A549 treated with Mapracorat at 1 μM for 4 hours (cell line): ENCODE measurements at places on chromosomes 4 and X. TPM values are rescaled to one million over a fixed set of nuclear protein-coding genes. Genes with fewer than 3 reads are reported as not detected.

Gene MAPK10
- total RNA-seq, result 0.33 to 0.51 TPM (median 0.35 TPM) in 5 replicates

Gene TRPC3
- 0.06 to 0.12 TPM (median 0.07 TPM) in 3 of 5 replicates, not detected in the others for total RNA-seq

Gene MAGEA12
- total RNA-seq, result 0.11 to 0.26 TPM (median 0.15 TPM) in 5 replicates

Gene TMEM154
- 0.01 to 0.24 TPM (median 0.14 TPM) in 5 replicates for total RNA-seq

Gene AMTN
- total RNA-seq, result not detected in 5 replicates

Gene ARHGEF6
- 0.05 to 0.27 TPM (median 0.11 TPM) in 5 replicates for total RNA-seq

Gene LONRF3
- total RNA-seq, result 2.5 to 3.9 TPM (median 3.3 TPM) in 5 replicates

Gene TMPRSS11B
- not detected in 5 replicates for total RNA-seq

Gene TMSB15C
- total RNA-seq, result 0.07 to 0.33 TPM (median 0.23 TPM) in 4 of 5 replicates, not detected in the other

Gene PRSS12
- 0.20 to 0.29 TPM (median 0.27 TPM) in 5 replicates for total RNA-seq

Gene KIF4A
- total RNA-seq, result 25.0 to 29.1 TPM (median 26.5 TPM) in 5 replicates

Gene STAP1
- total RNA-seq, result not detected in 5 replicates

Gene HSD17B13
- not detected in 5 replicates for total RNA-seq

Gene RAB41
- total RNA-seq, result not detected in 5 replicates

Gene VCX3B
- not detected in 5 replicates for total RNA-seq

Gene CDS1
- 0.53 to 0.98 TPM (median 0.65 TPM) in 5 replicates for total RNA-seq

Gene ARHGEF38
- not detected in 5 replicates for total RNA-seq

Gene SORBS2
- total RNA-seq, result 0.17 to 1.0 TPM (median 0.29 TPM) in 5 replicates

Gene RS1
- not detected in 5 replicates for total RNA-seq

Gene BMP15
- not detected in 5 replicates for total RNA-seq

Gene EREG
- 12.6 to 18.5 TPM (median 16.3 TPM) in 5 replicates for total RNA-seq

Gene LRAT
- total RNA-seq, result 0.06 TPM in 1 of 5 replicates, not detected in the others

Gene NUDT10
- 0.53 to 1.1 TPM (median 0.82 TPM) in 5 replicates for total RNA-seq

Gene PRAF2
- total RNA-seq, result 35.6 to 45.6 TPM (median 42.4 TPM) in 5 replicates

Gene GIMD1
- total RNA-seq, result not detected in 5 replicates

Gene LRIT3
- total RNA-seq, result 0.05 to 0.06 TPM in 2 of 5 replicates, not detected in the others

Gene FAT1
- total RNA-seq, result 143 to 198 TPM (median 152 TPM) in 5 replicates

Gene GNRHR
- not detected in 5 replicates for total RNA-seq

Gene ADH6
- total RNA-seq, result not detected in 5 replicates

Gene SLC4A4
- 1.3 to 2.1 TPM (median 1.6 TPM) in 5 replicates for total RNA-seq

Gene PRIMPOL
- total RNA-seq, result 6.3 to 7.2 TPM (median 7.1 TPM) in 5 replicates

Gene BEX3
- 249 to 266 TPM (median 261 TPM) in 5 replicates for total RNA-seq

Gene PPEF1
- 0.86 to 1.4 TPM (median 1.1 TPM) in 5 replicates for total RNA-seq

Gene PAPSS1
- 27.7 to 34.2 TPM (median 32.7 TPM) in 5 replicates for total RNA-seq

Gene USP11
- total RNA-seq, result 49.0 to 58.5 TPM (median 53.2 TPM) in 5 replicates

Gene PGAM4
- 0.25 to 0.52 TPM (median 0.36 TPM) in 4 of 5 replicates, not detected in the other for total RNA-seq

Gene GPRASP1
- 0.22 to 0.35 TPM (median 0.26 TPM) in 5 replicates for total RNA-seq

Gene FRMPD3
- total RNA-seq, result 0.05 to 0.12 TPM (median 0.08 TPM) in 5 replicates

Gene MSL3
- total RNA-seq, result 19.4 to 23.9 TPM (median 22.7 TPM) in 5 replicates

Gene SSX4B
- not detected in 5 replicates for total RNA-seq

Gene TLR10
- 0.05 TPM in 2 of 5 replicates, not detected in the others for total RNA-seq

Gene GCNA
- total RNA-seq, result 1.6 to 1.9 TPM (median 1.8 TPM) in 5 replicates

Gene CXCL8
- 5.2 to 15.3 TPM (median 9.0 TPM) in 5 replicates for total RNA-seq

Gene DCAF8L2
- not detected in 5 replicates for total RNA-seq

Gene RBMXL3
- not detected in 5 replicates for total RNA-seq

Gene TREX2
- 0.96 to 1.7 TPM (median 1.3 TPM) in 5 replicates for total RNA-seq

Gene FAM9B
- not detected in 5 replicates for total RNA-seq

Gene CT45A8
- total RNA-seq, result not detected in 5 replicates

Gene HTATSF1
- total RNA-seq, result 46.9 to 63.2 TPM (median 58.8 TPM) in 5 replicates

Gene GLA
- 167 to 185 TPM (median 175 TPM) in 5 replicates for total RNA-seq

Gene ZNF81
- total RNA-seq, result 3.0 to 7.5 TPM (median 5.8 TPM) in 5 replicates

Gene ERAS
- not detected in 5 replicates for total RNA-seq

Gene SLC10A4
- total RNA-seq, result 4.2 to 7.5 TPM (median 7.1 TPM) in 5 replicates

Gene HOPX
- total RNA-seq, result not detected in 5 replicates

Gene PRICKLE3
- 12.4 to 18.2 TPM (median 17.1 TPM) in 5 replicates for total RNA-seq

Gene IL13RA2
- 0.23 TPM in 1 of 5 replicates, not detected in the others for total RNA-seq

Gene UGT2A2
- total RNA-seq, result not detected in 5 replicates

Gene LRP2BP
- 0.08 to 0.30 TPM (median 0.13 TPM) in 5 replicates for total RNA-seq
